LHCN-M2 (cell line): ENCODE measurements at places on chromosomes 1 and 21.
A peak's percentile ranks its signal among the peaks of the same experiment; 100 is the strongest.

GRCh38 chr1:50414853-50415234 lies 8.4 kb downstream of the DMRTA2 start:
- DNase-seq = no peak

- peak; percentile 24 for DNase-seq
Measured at GRCh38 chr1:182164273-182164672, 102.8 kb upstream of the ZNF648 start.

GRCh38 chr1:3037281-3038040 lies 16.2 kb downstream of the ACTRT2 start:
- DNase-seq = no peak

- no peak for DNase-seq
Measured at GRCh38 chr1:163290025-163290640, 31.6 kb upstream of the NUF2 start.

DNA sequence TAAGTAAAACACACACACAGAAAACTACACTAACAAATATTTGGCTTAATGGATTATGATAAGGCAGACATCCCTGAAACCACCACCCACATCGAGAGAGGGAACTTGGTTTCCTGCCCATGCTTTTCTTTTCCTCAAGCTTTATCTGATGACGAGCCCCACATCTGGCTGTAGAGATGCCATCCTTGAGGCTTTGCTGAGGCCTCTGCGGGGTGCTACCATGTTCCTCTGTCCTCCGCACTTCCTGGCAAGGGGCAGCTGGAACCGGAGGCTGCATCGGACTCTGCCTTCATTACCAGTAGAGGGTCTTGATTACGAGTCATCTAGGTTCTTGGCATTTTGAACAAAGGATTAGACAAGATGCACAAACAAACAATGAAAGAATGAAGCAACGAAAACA lies 21.7 kb upstream of the C1orf174 start:
- DNase-seq = no peak

DNA sequence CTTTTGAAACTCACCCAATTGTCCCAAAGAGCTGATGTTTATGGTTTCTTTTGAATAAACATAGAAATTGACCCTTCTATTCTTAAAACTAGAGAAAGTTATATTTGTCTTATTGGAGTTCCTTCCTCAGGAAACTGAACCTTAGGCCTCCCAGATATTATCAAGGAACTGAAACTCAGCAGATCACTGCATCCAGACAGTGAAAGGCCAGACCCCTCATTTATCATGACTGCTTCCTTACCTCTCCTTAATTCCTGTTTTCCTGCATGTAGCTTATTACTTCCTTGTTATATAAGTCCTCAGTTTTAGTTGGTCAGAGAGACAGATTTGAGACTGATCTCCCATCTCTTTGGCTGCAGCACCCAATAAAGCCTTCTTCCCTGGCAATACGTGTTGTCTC lies 27.5 kb downstream of the SLC22A15 start:
- DNase-seq = no peak

- DNase-seq = no peak
Measured at GRCh38 chr1:244160455-244161235, 109.6 kb downstream of the ZBTB18 start.

- DNase-seq = peak; percentile 20
Measured at GRCh38 chr1:212769459-212770167, 22.0 kb downstream of the NSL1 start.

GRCh38 chr1:32431736-32432400 lies 33.0 kb upstream of the ZBTB8B start:
- no peak for DNase-seq

DNA sequence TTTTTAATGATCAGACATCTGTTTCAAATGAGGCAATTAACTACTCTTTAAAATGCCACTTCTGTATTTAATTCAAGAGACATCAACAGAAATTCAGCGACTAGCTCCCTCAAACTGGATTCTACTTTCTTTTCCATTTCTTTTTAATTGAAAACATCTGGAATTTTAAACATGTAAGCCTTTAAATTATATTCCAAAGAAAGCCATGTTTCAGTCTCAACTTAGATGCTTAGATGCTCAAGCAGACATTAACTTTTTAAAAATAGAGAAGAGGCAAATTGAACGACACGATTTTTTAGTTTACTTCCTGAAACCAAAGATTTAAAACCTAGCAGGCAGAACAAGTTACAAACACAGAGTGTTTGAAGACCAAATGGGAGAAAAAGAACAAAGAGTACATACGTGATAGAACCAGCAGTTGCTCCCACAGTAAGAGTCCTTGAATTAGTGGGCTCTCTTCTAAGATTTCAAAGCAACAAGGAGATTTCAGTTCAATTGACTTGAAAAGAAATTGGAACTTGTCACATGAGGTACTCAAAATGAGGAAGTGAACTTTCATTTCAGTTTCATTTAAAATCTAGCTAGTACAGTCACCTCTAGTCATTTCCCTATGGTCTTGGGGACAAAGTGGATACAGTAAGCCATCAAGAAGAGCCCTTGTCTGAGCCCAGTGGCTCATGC lies at the start of gene CTSS:
Gene CTSS (minus strand): TSS at position 483 of the 681 bp plus-strand sequence. CDS start 1,015 bp downstream, outside the sequence.
- DNase-seq = peak; percentile 20

DNA sequence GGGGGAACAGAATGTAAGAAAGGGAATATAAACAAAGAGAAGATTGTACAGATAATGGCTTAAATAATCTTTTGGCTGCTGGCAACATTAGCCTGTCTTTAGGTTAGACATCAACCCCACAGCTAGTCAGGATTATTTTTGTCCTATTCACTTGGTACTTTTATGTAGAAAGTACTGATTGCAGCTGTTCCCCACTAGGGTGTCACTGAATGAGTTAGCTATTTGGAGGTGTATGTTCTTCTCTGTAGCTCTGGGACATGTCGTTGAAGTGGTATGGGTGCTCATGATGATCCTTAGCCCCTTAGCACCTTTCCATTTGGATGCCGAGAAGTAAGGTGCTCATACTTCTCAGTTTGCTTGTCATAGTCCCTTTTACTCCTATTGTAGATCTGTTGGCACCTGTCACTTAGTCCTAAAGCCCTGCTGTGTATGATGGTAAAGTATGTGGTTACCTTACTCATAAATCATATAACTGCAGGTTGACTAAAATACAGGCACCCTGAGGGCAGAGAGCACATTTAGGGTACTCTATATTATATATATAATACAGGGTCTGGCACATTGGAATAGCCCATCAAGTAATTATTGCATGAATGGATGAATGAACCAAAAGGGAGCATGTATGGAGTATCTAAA lies 64.6 kb downstream of the USP25 start:
- DNase-seq = no peak

DNA sequence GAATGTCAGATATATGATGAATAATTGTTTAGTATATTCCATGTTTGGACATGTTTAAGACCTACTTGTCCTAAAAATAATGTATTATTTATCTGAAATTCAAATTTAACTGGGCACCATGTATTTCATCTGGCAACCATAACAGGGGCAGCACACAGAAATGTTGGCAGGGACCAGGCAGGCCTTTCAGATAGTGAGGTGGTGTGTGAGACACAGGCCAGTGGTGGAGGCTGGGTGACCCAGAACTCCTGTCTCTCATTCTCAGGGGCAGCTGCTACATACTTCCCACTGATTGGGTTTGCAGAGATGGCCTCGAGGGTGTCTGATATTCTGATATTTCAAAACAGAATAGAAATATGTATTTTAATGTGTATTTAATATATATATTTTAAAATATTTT lies 1.3 kb upstream of the FASLG start:
- DNase-seq = no peak

DNA sequence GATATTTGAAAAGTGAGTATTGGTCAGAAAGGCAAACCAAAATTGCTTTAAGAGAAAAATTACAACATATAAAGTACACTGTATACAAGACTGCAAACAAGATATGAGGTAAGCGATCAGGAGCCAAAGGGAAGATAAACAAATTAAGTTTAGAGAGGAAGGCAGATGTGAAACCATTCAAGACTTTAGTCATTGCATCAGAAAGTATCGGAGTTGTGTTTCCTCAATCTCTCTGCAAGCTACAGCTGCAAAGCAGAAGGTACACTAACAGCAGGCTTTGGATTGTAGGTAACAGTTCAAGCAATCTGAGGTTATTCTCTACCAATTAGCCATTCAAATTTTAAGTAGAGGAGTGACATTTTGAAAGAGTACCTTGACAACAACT lies 21.3 kb upstream of the TLCD4 start:
- DNase-seq = no peak

DNA sequence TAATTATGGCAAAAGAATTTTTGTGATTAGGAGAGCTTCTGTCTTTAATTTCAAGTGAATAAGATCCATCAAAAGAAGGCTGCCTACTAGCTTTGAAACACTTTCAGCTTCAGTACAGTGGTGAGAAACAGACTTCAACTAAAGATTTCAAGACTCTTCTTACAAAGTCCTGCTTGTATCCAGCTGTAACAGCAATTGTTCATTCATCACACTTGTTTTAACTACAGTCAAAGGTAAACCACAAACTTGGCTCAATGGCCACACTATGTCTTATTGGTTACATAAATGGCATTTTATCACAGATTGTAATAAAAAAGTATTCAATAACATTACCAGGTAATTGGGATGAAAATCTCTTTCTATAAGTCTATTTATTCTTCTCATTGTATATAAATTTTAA lies 59.2 kb downstream of the WARS2 start:
- peak; percentile 39 for DNase-seq

DNA sequence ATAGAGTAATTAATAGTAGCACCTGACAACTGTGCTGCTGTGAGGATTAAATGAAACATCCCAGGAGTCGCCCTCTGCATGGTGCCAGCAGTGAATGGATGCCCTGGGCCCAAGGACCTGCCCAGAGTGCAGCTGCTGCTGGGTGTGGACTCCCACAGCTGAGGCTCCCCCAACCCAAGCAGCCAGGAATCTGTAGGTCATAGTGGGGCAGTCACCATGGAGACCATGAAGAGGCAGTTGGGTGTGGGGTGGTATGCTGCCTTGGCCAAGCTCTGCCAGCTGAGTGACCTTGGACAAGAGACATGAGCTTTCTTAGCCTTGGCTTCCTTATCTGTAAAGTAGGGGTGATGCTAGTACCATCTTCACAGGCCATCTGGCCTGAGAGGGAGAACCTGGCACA lies 9.4 kb downstream of the OLIG2 start:
- no peak for DNase-seq
